ENCODE measurements at places on chromosomes 16 and 17. TPM values are rescaled to one million over a fixed set of nuclear protein-coding genes. Genes with fewer than 3 reads are reported as not detected.

DNA sequence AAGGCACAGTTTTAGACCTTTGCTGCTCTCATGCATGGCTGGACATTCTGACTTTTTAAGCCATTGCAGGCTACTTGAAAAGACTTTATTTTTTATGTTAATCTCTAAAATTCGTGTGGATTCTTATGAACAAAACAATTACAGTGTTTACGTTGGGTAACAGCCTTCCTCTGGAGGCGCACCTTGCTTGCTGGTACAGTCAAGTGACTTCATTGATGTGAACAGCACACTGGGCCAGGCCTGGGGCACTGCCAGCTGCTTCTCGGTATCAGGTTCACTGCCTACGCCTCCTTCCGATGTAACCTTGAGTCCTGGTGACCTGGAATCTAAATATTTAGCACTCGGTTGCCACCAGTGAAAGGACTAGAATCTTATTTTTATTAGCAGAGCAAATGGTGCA, 27.8 kb downstream of the MARCHF10 start:
- DNase-seq: no peak

GRCh38 chr17:77696151-77696720, 262.3 kb upstream of the TNRC6C start:
- DNase-seq: no peak

DNA sequence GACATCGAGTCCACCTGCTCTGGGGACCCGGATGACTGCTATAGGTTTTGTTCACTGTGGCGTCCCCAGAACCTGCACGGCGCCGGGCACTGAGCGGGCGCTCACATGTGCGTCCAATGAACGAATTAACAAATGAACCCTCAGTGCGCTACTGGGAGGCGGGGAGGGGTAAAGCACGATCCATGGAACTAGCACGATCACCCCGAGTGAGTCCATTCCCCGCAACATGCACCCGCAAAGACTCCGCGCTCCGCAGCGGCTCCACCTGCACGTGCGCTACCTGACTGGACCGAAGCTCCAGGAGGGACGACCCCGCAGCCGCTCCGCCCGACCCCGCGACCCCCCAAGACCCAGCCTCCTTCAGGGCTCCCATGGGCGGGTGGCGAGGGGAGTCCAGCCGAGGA, 491 bp downstream of the TRAP1 start:
- DNase-seq: no peak

DNA sequence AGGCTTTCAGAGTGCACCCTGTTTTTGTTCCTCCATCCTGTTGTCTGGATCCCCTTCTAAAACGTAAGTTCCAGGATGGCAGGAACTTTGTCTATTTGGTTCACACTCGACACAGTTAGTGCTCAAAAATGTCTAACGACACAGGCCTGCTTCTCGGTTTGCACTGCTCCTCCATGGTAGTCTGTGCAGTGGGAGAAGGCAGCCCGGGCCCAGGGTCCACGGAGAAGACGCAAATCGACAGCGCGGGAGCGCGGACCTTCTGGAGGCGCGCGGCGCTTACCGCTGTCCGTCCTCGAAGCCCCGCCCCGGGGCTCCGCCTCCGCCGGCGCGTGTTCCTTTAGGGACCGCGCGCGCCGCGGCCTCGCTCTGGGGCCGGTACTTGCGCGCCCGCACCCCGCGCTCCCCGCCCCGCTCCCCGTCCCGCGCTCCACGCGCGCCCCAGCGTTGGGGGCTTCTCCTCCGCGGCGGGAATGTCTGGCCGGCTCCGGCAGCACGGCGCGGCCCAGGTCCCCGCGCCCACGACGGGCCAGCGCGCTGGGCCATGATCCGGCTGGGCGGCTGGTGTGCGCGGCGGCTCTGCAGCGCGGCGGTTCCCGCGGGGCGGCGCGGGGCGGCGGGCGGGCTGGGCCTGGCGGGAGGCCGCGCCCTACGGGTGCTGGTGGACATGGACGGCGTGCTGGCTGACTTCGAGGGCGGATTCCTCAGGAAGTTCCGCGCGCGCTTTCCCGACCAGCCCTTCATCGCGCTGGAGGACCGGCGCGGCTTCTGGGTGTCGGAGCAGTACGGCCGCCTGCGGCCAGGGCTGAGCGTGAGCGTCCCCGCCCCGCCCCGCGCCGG, at the start of gene NT5M:
TSS of gene NT5M (plus strand) at position 364 of the 837 bp plus-strand sequence. CDS start at position 542, 178 bp downstream.
- DNase-seq: peak; percentile 94

DNA sequence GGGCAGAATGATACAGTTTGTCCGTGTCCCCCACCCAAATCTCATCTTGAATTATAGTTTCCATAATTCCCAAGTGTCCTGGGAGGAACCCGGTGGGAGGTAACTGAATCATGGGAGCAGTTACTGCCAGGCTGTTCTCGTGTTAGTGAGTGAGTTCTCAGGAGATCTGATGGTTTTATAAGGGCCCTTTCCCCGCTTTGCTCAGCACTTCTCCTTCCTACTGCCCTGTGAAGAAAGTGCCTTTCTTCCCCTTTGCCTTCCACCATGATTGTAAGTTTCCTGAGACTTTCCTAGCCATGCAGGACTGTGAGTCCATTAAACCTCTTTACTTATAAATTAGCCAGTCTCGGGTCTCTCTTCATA, 28.9 kb upstream of the SEC14L1 start:
- no peak for DNase-seq

DNA sequence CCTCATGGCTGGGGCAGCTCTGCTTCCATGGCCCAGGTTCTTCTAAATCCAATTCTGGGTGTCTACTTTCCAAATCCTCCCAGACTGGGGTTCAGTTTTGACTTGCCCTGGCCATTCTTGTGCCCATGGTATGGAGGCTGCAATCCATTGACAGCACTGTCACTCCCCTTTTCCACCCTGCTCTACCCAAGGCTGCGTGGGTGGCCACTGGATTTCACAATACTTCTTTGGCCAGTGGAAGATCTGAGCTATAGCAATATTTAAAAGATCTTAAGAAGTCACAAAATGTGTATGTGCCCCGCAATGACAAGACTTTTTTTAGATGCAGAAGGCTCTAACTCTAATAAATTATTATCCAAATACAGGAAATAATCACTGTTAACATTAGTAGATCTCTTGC, 329.4 kb upstream of the CCL2 start:
- DNase-seq: no peak

- no peak for DNase-seq
Measured at GRCh38 chr16:58970775-58971174, 236.7 kb upstream of the GOT2 start.

- DNase-seq: no peak
Measured at GRCh38 chr16:57556941-57557541, 14.6 kb downstream of the ADGRG5 start.

DNA sequence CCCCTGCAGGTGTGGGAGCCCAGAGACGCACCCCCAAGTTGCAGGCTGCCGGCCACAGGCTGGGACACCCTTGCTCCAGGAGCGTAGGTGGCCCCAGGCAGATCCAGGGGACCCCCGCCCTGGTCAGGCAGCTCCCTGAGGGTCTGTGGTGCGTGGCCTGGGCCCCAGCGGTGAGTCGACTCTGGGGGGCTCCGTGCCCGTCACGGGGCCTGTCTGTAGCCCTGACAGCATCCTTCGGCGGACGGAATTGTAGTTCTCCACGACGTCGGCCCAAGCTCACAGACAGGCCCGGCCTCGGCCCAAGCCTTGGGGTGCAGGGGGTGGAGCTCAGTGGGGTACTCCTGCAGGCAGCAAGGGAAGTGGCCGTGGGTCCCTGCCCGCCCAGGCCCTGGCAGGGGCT, 82.9 kb downstream of the LMF1 start:
- DNase-seq: peak; percentile 63

- no peak for DNase-seq
Measured at GRCh38 chr16:12794486-12795387, 8.9 kb downstream of the CPPED1 start.

- no peak for DNase-seq
Measured at GRCh38 chr16:53913099-53913870, 209.3 kb downstream of the FTO start.

DNA sequence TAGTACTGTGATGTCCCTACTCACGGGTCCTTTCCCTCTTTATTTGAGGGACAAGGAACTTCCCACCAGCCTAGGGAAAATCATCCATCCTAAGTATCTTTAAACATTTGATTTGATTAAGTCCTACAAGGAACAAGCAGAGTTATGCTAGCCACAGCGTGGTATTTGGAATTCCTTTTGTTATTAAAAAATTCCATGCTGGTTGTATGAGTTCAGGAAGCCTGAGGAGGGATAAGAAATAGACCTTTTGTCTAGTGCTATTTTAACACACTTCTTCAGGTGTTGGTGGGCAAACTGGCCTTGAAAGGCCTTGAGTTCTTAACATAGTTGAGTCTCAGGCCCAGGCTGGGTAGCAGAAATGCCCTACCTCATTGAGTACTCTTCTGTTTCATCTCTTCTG, 105.4 kb upstream of the TBX2 start:
- no peak for DNase-seq

- peak; percentile 74 for DNase-seq
Measured at GRCh38 chr17:82241926-82242697, 13.3 kb downstream of the SLC16A3 start.

- peak; percentile 100 for DNase-seq
Measured at GRCh38 chr17:77140166-77140877, 447 bp upstream of the SEC14L1 start.

GRCh38 chr16:59878479-59878878, 1144.4 kb upstream of the GOT2 start:
- DNase-seq: no peak

DNA sequence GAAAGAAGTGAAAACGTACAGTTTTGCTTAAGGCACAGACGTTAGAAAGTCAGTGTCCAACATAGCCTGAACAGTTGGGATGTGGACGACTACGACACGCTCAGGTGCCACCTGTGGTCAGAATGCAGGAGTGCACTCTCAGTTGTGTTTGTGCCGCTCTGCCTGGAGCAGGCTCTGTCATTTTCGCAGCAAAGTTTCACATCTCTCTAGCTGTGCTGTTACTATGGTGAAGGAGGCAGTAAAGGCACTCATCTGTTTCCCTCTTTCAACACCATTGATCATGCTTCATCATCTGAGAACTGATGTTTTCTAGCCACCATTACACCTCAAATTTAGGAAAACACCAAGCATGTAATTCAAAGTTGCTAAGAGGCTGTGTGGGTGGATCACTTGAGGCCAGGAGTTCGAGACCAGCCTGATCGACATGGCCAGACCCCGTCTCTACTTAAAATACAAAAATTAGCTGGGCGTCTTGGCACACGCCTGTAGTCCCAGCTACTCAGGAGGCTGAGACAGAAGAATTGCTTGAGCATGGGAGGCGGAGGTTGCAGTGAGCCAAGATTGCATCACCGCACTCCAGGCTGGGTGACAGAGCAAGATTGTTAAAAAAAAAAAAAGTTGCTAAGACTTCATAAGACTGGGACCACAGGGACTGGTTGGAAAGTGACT, 44.9 kb upstream of the DNAJA2 start:
- no peak for DNase-seq

DNA sequence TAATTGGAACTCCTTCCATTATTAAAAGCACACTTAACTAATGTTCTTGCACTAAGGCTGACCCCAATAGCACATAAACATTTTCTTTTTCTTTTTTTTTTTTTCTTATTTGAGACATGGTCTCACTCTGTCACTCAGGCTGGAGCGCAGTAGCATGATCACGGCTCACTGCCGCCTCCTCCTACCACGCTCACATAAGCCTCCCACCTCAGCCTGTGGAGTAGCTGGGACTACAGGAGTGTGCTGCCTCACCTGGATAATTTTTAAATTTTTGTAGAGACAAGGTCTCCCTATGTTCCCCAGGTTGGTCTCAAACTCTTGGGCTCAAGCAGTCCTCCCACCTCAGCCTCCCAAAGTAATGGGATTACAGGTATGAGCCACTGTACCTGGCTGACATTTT, 1.2 kb upstream of the ZNF652 start:
- DNase-seq: no peak

DNA sequence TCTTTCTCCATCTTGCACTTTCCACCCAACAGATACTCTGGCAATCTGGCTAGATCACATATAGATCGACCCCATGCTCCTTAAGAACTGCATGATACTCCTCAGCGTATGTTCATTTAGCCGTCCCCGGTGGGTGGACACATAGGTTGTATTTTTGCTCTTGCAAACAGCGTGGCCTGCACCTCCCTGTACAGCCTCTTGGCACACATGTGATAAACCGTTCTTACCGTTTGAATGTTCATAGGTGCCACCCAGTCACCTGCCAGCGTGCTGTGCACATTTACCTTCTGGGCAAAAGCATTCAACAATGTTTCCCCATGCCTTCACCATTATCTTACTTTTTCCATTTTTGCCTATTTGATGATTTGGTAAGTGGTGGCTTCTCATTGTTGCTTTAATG, 6.2 kb downstream of the TNP2 start:
- DNase-seq: no peak

- DNase-seq: no peak
Measured at GRCh38 chr16:79124016-79124756, 476.4 kb downstream of the MAF start.

- DNase-seq: no peak
Measured at GRCh38 chr17:71548540-71549190, 572.2 kb upstream of the SOX9 start.

Gene CMTM2
- 0.35 TPM for total RNA-seq

Gene CACNG4
- not detected for total RNA-seq

Gene TBC1D28
- total RNA-seq: not detected

Gene EVPLL
- not detected for total RNA-seq

Gene AGRP
- not detected for total RNA-seq

Gene CCDC200
- not detected for total RNA-seq

Gene PIMREG
- total RNA-seq: 0.60 TPM

Gene VMO1
- total RNA-seq: 0.70 TPM

Gene NQO1
- 48.0 TPM for total RNA-seq

Gene ABCA6
- 25.7 TPM for total RNA-seq

Gene CRYBA1
- total RNA-seq: not detected

All from Right ventricle myocardium inferior (tissue), 1 donor.